Psoas muscle (tissue), 8 donors: ENCODE measurements at places on chromosomes 4 and X. TPM values are rescaled to one million over a fixed set of nuclear protein-coding genes. Genes with fewer than 3 reads are reported as not detected.

Gene LGI2
- total RNA-seq = 1.0 TPM

Gene TCEAL7
- 1.1 TPM for total RNA-seq

Gene PCDH18
- total RNA-seq = 3.0 TPM

Gene CSAG3
- not detected for total RNA-seq

Gene FGA
- 0.79 TPM for total RNA-seq

Gene PABPC5
- 0.44 TPM for total RNA-seq

Gene RTL5
- 0.91 TPM for total RNA-seq

Gene DUSP9
- total RNA-seq = not detected

Gene PASD1
- total RNA-seq = not detected

Gene GDPD2
- not detected for total RNA-seq

Gene PAGE2
- not detected for total RNA-seq

Gene SLIT2
- total RNA-seq = 4.7 TPM

Gene NWD2
- not detected for total RNA-seq

Gene CPZ
- not detected for total RNA-seq

Gene GABRB1
- total RNA-seq = not detected

Gene FAM241A
- total RNA-seq = 4.5 TPM

Gene SCML2
- total RNA-seq = 1.1 TPM

Gene ENPEP
- 4.1 TPM for total RNA-seq

Gene USP17L20
- not detected for total RNA-seq

Gene IL3RA
- total RNA-seq = 1.5 TPM

Gene FGD1
- 2.1 TPM for total RNA-seq

Gene CFAP47
- not detected for total RNA-seq

Gene GPRASP1
- total RNA-seq = 7.2 TPM

Gene FREM3
- not detected for total RNA-seq

Gene GPR50
- total RNA-seq = not detected

Gene BRCC3
- 15.9 TPM for total RNA-seq

Gene TLR10
- 0.11 TPM for total RNA-seq
